ENCODE measurements at places on chromosomes 6 and 20.

DNA sequence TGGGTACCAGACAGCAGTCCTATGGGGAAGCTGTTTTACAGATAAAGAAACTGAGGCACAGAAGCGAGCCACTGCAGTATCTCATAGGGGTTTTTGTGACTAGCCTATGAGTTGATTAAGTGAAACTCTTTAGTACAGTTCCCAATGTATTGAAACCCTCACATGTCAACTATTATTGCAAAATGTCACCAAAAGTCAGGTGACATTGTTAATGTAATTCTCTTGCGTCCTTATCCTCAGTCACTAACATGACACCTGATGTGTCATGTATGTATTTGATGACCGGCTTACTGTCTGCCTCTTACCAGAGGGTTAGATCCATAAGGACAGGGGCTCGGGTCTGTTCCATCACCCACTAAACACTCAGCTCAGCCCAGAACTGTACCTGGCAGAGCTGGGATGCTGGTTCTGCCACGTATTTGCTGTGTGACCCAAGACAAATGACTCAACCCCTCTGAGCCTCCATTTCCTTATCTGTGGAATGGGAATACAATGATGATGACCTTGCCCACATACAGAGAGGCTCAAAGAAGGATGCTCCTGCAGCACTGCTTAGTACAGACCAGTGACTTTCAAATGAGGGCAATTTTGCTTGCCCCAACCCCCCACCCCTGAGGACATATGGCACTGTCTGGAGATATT lies 32.9 kb downstream of the PREX1 start:
- no peak for DNase-seq

- DNase-seq = peak; percentile 46
Observed at GRCh38 chr6:16184129-16184528, 54.3 kb upstream of the GMPR start.

- DNase-seq = no peak
Observed at GRCh38 chr20:42598581-42598980, 591.1 kb downstream of the PTPRT start.

DNA sequence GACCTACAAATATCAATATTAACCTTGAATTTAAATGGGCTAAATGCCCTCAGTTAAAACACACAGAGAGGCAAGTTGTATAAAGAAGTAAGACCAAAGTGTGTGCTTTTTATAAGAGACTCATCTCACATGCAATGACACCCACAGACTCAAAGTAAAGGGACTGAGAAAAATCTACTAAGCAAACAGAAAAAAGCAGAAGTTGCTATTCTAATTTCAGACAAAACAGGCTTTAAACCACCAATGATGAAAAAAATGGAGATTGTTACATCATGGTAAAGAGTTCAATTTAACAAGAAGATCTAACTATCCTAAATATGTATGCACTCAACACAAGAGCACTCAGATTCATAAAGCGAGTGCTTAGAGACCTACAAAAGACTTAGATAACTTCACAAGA lies 741.9 kb upstream of the MARCKS start:
- DNase-seq = no peak

GRCh38 chr6:31489086-31489485 lies 8.9 kb upstream of the MICB start:
- no peak for DNase-seq

DNA sequence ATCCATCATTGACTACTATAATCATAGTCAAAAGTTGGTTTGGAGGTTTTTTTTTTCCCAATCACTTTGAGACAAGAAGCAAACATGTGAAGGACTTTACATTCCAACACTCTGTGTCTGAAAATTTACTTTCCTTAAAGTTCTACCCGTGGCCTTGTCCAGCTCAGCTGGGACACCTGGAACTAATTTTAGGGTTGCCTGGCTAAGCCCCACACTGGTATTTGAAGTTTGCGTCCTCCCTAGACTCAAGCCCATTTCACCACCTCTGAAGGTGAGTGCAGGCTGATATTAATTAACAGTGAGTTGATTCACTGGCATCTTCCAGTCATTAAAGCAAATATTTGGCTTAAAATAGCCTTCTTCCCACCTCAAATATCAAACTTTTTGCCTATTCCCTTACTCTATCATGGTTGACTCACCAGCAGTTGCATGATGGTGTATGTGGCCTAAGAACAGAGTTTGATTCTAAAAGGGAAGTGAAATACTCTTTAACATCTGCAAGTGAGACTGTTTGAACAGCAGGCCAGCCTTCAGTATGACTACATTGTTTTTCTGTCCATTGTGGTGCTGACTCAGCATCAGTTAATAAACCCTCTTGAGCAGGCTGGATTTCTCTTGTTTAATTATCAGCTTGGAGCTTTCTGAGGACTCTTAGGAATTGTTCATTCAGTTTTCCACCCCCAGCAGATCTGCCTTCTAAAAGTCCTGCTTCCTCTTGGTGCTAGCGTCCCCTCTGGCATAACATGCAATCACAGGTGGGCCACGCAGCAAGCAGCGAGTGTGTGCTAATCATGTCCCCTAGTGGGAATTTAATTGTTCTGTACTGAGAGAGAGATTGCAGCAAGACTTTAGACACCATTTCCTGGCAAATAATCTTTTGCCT lies 1.8 kb upstream of the PRDM1 start:
- no peak for DNase-seq

GRCh38 chr6:30837870-30838269 lies 46.4 kb upstream of the DDR1 start:
- no peak for DNase-seq

DNA sequence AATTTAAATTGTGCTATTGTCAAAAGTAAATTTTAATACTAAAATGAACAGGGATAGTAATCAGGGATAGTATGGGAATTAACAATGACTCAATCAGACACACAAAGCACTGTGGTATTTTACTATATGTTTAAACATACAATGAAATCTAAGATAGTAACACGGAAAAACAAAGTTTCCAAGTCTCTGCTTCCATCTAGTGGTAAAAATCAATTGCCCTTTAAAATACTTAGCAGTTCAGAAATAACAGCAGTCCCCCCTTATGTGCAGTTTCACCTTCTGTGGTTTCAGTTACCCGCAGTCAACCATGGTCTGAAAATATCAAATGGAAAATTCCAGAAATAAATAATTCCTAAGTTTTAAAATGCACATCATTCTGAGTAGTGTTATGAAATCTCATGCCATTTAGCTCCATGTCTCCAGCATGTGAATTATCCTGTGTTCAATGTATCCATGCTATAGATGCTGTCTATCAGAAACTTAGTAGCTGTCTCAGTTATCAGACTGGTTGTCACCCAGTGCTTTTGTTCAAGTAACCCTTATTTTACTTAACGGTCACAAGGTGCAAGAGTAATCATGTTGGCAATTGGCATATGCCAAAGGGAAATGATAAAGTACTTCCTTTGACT lies 58.5 kb downstream of the AHI1 start:
- DNase-seq = no peak

GRCh38 chr6:145028144-145028818 lies 707.0 kb downstream of the EPM2A start:
- no peak for DNase-seq

DNA sequence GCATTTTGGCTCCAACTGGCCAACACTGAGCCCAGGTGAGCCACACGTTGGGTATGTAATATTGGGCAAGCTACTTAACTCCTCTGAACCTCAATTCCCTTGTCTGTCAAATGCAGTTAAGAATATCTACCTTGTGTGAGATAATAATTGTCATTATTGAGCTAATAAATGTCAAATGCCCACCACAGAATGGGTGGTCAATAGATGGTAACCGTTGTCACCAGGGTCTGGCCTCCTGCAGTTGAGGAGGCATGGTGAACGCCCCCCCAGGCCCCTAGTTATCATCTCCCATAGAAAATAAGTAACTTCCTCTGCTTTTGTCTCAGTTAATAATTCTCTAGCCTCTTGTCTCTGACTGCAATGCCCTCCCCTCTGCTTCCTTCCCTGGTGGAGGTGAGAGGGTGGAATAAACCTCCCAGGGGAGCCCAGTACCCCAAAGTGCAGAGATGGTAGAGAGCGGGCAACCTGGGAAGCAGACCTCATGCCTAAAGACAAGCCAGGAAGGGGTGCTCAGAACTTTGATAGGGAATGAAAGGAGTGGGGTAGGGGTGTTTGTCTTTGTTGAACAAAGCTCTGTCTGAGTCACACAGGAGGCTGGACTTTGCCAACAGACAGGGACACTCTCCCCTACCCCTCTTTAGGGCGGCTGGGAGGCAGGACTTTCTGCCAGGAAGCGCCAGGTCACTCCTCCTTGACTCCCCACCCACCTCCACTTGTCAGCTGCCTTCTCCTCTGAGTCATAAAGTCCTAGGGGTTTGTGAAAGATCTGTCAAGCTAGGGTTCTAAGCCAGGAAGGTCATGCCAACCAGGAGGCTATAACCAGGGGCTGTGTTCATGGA lies 1.3 kb upstream of the UNC5CL start:
- peak; percentile 48 for DNase-seq

DNA sequence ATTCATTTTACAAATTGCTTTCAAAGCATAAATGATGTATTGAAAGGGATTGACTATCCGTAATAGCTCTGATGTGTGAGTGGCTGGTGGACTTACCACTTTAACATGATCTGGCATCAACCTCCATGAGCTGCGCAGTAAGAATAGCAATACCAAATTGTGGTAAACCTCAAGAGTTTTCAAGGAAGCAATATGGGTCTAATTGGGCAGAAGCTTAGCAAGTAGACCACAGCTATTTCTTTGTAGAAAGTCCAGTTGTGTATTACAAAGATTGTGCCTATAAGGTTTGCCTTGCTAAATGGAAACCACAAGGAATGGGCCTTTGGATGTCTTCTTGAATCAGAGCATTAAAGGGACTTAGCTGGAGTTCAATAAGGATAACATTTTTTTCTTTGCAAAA lies 736.6 kb downstream of the KIF16B start:
- no peak for DNase-seq

- no peak for DNase-seq
Observed at GRCh38 chr6:74651948-74652842, 553.7 kb downstream of the COL12A1 start.

GRCh38 chr20:40050596-40050995 lies 638.4 kb downstream of the MAFB start:
- DNase-seq = no peak

- peak; percentile 88 for DNase-seq
Observed at GRCh38 chr6:27890445-27891319, 21.5 kb downstream of the OR2B2 start.

- DNase-seq = peak; percentile 59
Observed at GRCh38 chr20:17558154-17558940, 11.5 kb upstream of the DSTN start.

All from activated CD4-positive, alpha-beta memory T cell treated with anti-CD3 and anti-CD28 coated beads for 36 hours (primary cell).